Hematopoietic multipotent progenitor cell treated with erythropoietin and hydrocortisone succinate and interleukin-3 and kit ligand, for 6 days (in vitro differentiated cells): ENCODE measurements at places on chromosomes 6 and 20.
A peak's percentile ranks its signal among the peaks of the same experiment; 100 is the strongest.

DNA sequence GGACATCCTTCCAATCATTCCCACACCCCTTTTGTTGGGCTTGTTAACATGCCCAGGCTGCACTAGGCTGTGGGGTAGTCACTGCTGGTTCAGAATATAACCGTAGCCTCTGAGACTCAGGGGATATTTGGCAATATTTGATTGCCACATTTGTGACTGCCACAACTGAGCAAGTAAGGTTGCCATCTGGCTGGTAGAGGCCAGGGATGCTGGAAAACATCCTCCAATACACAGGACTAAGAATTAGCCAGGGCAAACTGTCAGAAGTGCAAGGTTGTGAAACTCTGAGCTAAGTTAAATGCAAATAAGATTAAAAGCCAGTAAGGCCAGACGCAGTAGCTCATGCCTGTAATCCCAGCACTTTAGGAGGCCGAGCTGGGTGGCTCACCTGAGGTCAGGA is 112.0 kb downstream of the ZMYND8 start:
- peak; percentile 52 for DNase-seq

GRCh38 chr20:59145924-59146779 is 17.5 kb upstream of the ZNF831 start:
- DNase-seq = no peak

DNA sequence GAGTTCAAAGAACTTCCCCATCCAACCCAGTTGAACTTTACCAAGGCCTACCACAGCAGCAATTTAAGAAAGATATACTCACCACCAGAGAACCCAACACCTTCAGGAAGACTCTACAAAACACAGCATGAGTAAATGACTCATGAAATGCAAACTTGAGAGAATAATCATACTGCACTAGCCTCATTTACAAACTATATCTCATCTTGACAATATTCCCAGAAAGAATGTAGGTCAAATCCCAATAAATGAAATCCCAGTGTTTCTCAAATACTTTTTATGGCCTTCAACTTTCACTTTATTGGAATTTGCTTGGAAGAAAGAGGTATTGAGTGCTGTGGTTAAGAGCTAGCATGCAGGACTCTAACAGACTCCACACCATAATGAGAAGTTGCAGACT is 60.0 kb downstream of the FYN start:
- no peak for DNase-seq

DNA sequence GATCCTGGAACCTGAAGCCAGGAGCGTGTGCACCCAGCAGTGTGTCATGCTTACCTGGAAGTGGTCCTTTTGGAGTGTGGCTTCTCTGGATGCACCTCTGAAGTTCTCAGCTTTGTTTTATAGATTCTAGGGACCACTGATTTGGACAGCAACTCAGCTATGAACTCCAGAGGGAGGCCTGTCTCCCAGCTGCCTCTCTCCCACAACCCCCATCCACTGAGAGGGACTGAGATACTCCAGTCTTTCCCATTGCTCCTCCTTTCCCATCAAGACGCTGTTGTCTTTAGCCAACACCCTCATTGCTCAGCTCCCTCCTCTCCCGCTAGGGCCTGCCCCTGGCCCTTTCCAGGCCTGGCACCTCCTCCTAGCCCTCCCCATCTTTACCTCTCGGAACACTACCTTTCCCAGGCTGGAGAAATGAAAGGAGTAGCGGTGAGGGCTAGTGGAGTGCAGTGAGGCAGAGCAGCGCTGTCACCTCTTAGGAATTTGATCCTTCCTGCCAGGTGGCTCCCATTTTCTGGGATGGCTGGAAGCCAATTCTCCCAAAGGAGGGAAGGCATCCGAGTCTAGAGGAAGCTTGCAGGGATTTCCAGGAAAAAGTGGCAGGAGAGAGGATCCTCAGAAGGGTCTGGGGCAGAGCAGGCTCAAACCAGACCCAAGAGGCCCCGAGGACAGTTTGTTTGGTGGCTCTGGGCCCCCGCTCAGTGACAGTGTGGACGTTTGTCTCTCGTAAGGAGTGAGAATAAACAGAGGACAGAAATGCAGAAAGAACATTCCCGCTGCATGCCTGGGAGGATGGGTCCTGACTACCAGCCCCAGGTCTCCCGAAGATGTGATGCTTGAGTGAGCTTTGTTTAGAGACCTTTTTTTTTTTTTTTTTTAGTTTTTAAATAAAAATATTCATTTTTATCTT is at the start of gene LRRN4:
Gene LRRN4, minus strand, starts transcription at position 285 of the 913 bp plus-strand sequence. CDS start 1,261 bp downstream, outside the sequence.
- no peak for DNase-seq

GRCh38 chr20:57753332-57754164 is 43.7 kb upstream of the PMEPA1 start:
- no peak for DNase-seq

DNA sequence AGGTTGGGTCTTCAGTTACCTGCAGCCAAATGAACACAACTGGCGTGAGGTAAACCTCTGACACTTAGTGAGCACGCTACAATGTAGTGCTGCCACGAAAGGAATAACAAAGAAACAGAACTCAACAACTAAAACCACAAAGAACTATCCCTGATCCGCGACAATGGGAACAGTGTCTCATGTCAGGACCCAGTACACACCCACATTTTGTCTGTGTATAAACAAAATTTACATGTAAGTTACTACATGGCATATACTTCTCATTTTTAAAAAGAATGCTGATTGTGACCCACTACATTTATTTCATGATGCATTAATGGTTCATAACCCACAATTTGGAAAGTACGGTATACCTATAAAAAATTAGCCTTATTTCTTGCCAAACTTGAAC is 14.1 kb downstream of the FKBP1A start:
- no peak for DNase-seq

- DNase-seq = no peak
These were observed 27.7 kb downstream of the SRPK1 start for GRCh38 chr6:35893246-35893645.

GRCh38 chr6:94801344-94801743 is 776.0 kb upstream of the MANEA start:
- no peak for DNase-seq

DNA sequence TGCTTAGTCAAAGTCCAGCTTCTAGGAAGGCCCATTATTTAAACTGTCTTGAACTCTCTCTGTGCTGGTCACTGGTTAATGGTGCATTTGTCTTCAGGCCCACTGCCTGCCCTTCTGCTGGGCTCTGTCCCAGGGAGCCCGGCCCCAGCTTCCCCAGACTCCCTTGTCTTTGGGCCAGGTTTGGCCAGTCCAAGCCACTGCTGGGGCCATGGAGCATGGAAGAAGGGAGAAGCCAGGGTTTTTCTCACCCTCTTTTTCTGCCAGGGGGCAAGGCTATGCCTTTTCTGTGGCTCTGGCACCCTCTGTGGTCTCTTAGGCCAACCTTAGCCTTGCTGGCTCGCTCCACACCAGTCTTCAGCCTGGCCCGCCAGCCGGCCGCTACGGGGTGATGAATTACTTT is 390.0 kb upstream of the SULF2 start:
- DNase-seq = no peak

- no peak for DNase-seq
These were observed 41.8 kb upstream of the SAYSD1 start for GRCh38 chr6:39156801-39157200.

DNA sequence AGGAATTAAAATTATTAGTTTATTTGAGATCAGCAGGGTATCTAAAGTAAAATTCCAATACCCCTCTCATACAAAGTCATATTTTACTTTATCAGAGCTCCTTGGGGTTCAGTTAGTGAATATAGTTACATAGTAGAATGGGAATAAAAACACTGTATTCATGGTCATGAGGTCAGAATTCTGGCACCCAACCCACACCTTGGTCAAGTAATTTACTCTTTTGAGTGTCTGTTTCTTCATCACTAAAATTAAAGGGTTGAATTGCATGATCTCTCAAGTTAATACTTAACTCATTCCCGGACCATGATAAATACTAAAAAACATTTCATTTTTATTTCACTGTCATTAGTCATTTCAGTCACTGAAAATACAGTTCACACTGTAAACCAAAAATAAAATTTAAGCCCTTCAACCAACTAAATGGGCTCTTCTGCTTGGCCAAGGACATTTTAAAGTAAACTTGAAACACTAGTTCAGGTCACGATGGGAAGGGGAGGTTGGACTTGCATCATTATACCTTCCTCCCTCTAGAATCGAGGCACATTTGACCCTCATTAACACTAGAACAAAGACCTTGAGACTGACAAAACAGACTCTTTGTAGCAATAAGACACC is 21.1 kb upstream of the HLA-DRB1 start:
- no peak for DNase-seq

- peak; percentile 78 for DNase-seq
These were observed 3.2 kb downstream of the SNX21 start for GRCh38 chr20:45836841-45837240.

DNA sequence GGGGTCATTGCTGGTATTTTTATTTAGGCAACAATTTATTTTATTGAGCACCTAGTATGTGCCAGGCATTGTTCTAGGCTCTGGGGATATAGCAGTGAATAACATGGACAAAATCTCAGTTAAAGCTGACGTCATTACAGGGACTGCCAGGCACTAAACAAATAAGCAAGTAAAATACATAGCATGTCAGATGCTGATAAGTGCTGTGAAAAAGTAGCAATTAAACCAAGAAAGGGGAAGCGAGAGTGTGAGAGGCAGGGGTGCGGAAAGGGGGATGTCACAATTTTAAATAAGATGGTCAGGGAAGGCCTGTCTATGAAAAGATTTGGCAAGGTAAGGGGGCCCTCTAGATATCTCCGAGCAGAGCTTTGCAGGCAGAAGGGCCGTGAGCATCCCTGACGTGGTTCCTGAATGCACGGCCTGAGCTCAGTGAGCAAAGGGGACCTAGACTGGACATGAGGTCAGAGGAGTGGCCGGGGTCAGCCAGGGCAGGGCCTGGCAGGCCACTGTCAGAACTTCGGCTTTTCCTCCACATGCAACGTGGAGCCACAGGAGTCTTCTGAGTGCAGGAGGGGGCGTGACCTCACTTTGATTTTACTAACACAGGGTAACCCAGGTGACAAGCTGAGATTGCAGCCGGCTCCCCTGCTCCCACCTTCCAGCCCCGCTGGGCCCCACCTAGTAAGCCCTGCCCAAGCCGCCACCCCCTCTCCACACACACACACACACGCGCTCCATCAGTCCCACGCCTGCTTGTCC is 24.2 kb upstream of the SIRPA start:
- DNase-seq = peak; percentile 53

DNA sequence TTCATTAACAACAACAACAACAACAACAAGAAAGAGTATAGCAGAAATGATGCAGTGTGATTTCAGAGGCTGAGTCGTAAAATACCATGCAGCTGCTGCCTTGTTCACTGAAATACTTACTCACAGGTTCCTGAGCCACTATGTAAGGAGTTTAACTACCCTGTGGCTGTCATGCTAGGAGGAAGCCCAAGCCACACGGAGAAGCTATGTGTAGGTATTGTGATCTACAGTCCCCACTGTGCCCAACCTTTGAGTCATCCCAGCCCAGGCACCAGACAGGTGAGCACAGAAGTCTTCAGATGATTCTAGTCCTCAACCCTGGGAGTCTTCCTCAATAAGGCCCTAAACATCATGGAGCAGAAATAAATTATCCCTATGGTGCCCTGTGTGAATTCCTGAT is 14.6 kb upstream of the RALY start:
- DNase-seq = no peak

GRCh38 chr6:52098721-52099120 is 11.3 kb upstream of the PKHD1 start:
- DNase-seq = peak; percentile 1

- no peak for DNase-seq
These were observed 315.8 kb upstream of the SOX4 start for GRCh38 chr6:21277601-21278374.

DNA sequence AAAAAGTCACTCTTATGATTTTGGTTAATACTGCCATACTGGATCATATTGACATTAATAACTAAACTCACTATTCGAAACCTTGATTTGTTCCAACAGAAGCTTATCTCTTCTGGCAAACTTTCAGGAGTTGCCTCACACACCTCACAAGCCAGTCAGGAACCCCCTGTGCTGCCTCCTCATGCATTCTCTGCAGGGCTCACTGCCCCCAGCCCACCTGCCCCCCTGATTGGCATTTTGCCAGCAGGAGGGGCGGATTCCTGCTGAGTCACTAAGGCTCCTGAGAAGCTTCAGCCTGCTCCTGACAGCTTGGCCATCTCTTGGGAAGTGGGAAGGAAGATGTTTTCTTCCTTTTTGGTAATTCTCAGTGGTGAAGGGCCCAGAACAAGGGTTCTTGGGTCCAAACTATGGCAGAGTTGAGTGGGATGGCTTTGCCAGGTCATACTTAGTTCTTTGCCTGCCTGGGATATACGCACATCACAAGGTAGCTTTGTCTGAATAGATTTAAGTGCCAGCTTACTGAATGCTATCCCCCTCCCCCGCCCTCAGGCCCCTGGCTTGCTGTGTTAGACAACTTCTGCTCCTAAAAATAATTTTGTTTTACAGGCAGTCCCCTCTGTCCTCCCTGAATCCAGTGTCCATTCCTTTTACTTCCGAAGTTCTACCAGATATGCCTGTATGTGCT is 31.4 kb downstream of the SLC35F1 start:
- DNase-seq = no peak

DNA sequence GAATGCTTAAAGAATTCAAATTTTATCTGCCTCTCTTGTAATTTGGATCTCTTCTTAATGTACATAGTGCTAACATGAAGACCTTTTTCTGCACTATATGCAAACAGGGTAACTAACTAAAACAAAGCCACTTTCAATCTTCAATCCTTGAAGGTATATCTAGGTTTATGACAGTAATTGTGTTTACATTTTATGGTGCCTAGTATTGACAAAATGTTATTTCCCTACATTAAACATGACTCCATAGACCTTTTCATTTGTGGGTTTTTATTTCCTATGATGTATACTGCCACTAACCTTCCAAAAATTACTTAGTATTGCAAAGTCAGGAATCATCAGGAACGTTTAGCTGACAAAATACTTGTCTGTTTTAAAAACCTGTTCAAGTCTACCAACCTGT is 95.9 kb downstream of the B3GAT2 start:
- no peak for DNase-seq

DNA sequence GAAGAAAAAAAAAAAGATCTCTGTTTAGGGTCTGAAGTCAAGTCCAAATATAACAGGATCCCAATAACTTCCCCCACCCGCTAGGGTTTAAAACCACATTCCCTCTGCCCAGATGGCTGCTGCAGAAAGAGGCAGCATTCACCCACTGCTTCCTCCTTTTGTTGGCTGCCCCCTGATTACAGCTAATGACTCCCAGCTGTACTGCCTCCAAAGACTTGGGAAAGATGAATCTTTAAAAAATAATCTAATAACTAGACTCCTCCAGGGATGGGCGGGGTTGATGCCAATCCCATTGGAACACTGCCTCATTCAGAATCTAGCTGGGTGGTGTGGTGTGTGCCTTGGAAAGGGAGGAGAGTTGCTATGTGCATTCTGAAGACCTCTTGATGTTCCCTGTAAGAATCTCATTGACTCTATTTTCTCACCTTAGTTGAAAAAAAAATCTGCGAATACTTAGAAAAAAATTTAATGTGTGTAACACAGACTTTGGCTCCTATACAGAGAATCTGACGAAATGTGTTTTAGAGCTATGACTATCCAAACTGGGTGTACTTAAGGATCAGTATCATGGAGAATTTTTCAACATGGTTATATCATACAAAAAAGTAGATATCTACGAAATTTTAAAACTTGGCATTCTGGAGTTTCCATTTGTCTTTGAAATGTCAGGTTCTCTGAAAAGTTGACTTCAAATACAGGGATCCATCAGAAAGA is 174.0 kb downstream of the RNF144B start:
- DNase-seq = no peak
